ENCODE measurements at places on chromosomes 6 and 20.

- no peak for DNase-seq
These were observed 52.3 kb downstream of the PLEKHG1 start for GRCh38 chr6:150651808-150652470.

DNA sequence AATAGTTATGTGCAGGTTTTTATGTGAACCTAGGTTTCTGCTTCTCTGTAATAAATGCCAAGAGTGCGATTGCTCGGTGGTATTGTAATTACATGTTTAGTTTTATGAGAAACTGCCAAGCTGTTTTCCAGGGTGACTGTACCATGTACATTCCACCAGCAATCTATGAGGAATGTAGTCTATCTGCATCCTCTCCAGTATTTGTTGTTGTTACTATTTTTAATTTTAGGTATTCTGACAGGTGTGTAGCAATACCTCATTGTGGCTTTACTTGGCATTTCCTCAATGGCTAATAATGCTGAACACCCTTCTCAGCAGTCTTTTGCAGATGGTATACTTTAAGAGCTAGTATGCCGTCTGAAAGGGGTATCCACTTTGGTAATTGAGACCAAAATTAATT lies 142.1 kb downstream of the BMP2 start:
- DNase-seq, result no peak

GRCh38 chr20:64049060-64049877 lies at the start of gene SOX18:
Gene SOX18 (minus strand): TSS chr20:64049639. CDS start chr20:64049516, 123 bp downstream.
- peak; percentile 37 for DNase-seq

DNA sequence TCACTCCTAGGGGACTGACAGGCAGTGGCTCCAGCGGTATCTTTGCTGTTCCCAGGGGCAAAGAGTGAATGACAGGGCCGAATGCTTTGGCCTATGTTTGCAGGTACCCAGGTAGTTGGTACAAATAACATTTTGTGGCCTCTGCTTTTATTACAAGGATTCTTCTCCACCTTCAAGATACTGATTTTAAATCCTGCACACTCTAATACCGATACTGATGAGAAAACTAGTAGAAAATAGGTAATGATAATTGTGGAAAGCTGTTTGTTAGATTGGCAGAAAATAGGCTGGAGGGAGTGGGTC lies 772 bp downstream of the HINT3 start:
- no peak for DNase-seq

- no peak for DNase-seq
These were observed 11.1 kb downstream of the HLA-F start for GRCh38 chr6:29734046-29735018.

- DNase-seq, result no peak
These were observed 293.5 kb downstream of the ARHGAP18 start for GRCh38 chr6:129416337-129416990.

- no peak for DNase-seq
These were observed 9.6 kb upstream of the PKIG start for GRCh38 chr20:44572551-44573500.

DNA sequence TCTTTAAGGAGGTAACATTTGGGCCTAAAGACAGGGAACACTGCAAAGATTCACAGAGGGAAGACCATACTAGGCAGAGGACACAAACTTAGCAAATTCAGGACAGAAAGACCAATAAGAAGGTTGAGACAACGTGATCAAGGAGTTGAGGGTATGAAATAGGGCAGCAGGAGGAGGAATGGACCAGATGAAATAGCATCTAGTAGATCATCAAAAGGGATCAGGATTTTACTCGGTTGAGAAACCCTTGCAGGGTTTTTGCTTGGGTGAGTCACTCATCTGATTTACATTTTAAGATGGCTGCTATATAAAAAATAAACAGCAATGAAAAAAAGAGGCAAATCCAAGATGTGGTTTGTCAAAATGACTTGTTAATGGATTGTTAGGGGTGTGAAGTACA lies 4.7 kb downstream of the BCLAF1 start:
- DNase-seq, result no peak

GRCh38 chr20:54479138-54479906 lies 3.9 kb downstream of the DOK5 start:
- no peak for DNase-seq

DNA sequence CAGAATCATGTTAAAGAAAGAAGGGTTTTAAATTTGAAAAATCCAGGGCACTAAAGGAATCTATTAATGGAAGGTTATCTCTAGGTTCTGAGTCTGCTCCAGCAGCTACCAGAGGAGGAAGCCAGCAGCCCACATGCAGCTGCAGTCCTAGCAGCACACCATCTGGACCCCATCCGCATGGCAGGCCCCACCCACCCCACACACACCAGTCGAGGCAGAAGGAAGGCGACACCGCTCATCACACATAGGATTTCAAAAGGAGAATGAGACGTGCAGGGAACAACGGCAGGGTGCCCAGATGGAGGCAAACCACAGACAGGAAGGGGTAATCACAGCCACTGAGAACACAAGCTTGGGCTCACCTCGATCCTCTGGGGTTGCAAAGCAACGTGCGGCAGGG lies 78.9 kb downstream of the GINS1 start:
- no peak for DNase-seq

- DNase-seq, result no peak
These were observed 60.5 kb upstream of the PRDM1 start for GRCh38 chr6:106025655-106026054.

DNA sequence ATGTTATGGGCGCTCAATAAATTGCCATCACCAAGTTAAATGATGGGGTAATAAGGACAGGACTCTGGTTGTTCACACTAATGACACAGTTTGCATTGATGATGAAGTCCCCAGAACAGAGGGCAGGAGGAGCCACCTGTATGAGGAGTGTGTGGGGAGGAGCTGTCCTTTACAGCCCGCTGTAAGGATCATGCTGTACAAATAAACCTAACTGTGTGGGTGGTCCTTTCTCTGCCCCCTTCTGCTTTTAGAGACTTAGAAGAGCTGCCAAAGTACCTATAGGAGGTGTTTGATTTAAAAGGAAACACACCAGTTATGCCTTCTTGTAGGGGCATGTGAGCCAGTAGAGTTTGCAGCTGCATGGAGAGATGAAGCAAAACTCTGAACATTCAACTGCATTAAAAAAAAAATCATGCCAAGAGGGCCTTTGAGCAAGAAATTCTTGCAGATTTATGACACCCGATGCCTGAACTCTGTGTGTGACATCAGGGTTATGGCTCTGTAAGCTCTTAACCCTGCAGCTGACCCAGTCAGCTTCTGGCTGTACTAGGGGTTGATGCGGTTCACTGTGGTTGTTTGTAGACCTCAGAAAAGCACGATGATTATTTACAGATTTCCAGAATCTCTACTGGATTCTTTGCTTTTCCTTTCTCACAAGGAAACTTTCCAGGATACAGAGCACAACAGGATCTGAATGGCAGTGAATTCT lies 67.4 kb downstream of the UST start:
- no peak for DNase-seq

DNA sequence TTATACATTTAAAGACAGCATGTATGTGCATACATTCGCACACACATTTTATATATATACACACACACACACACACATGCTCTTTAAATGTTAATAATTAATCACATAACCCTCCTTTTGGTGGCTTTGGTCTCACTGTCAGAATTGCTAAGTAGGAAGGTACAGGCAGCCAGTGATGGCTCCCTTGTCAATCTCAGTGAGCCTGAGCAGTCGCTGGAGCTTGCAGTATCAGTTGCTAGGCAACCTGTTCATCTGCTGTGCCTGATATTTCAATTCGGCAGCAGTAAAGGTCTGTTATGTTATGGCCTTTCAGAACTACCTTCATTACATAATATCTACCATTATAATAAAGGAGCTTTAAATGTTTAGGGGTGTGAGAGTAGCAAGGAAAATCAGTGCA lies 374.3 kb downstream of the LMBRD1 start:
- DNase-seq, result no peak

DNA sequence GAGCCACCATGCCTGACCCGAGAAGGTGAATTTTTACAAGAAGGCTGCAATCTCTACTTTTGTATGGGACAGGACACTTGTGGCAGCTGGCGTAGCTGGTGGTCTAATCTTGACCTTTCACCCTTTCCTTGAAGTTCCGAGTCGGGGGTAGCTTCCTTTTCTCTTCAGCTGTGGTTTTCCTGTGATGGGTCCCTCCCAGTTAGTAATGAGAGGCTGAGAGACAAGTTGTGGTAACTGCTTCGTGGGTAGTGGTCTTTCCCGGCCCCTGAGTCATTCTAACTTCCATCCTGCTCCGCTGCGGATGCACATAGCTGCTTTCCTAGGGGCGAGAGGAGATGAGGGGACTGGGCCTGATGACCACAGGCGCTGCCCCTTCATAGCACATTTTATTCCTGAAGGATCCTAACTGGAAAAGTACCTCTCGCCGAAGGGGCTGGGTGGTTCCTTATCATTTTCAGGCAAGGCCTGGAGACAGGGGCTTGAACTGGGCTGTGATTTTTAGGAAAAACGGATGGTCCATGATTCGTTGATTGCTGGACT lies 3.1 kb downstream of the SYNJ2 start:
- DNase-seq, result no peak

DNA sequence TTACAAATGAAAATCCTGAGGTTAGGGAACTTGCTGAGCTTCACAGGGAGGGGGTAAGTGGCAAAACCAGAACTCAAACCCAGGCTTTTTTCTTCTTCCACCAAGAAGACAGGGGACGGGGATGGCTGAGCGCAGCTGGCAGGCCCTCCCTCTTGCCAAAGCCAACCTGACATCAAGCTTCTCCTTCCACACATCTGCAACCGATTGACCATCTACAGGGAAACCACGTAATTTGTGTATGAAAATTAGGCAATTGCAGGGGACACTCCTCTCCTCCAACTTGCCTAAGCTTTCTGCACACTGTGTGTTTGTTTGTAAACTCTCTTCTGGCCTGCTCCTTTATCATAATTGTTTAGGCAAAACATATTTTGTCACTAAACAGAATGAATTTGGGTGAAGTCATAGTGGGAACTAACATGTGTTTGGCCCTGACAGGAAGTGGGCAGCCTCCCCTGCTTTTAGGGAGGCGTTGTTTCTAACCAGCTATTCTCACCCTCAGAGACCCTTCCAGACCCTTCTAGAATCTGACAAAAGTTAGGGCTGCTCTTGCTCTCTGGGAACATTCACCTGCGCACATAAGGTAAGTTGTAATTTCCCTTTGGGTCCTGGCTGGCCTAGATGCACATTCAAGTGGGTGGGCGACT lies 18.9 kb downstream of the ZNF831 start:
- DNase-seq, result no peak

GRCh38 chr6:32625137-32625536 lies 12.1 kb upstream of the HLA-DQA1 start:
- DNase-seq, result no peak

DNA sequence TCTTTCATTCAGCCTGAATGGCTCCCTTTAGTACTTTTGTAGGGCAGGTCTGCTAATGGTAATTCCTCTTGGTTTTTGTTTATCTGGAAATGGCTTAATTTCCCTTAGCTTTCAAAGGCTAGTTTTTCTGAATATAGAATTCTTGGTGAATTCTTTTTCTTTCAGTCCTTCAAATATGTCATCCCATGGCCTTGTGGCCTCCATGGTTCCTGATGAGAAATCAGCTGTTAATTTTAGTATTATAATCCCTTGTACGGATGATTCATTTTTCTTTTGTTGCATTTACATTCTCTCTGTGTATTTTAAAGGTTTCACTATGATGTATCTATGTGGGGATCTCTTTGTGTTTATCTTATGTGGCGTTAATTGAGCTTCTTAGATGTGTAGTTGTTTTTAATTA lies 179.6 kb upstream of the ARG1 start:
- no peak for DNase-seq

DNA sequence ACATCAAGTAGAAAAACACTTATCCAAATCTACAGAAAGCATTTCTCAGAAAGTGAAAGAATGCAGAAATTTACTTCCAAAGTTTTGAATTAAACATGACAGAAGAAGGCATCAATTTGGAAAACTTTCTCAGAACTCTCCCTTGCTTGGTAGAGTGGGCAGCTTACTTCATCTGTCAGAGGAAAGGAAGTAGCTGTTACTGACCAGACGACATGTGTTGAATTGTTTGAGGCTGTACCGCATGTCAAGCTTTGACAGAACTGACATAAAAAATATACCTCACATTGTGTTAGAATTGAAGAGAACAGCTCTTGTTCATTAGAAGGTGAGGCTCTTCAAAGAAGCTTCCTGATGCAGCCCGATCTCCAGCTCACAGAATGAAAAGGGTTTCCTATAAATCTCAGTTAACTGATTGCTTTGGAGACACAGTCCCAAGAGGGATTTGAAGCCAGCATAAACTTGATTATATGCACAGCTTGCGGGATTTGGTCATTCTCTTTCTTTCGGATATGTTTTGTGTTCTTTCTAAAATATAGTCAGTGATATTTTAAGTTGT lies 190.7 kb downstream of the PLCB1 start:
- DNase-seq, result no peak

GRCh38 chr20:37669062-37669772 lies 24.6 kb upstream of the CTNNBL1 start:
- DNase-seq, result peak; percentile 4

DNA sequence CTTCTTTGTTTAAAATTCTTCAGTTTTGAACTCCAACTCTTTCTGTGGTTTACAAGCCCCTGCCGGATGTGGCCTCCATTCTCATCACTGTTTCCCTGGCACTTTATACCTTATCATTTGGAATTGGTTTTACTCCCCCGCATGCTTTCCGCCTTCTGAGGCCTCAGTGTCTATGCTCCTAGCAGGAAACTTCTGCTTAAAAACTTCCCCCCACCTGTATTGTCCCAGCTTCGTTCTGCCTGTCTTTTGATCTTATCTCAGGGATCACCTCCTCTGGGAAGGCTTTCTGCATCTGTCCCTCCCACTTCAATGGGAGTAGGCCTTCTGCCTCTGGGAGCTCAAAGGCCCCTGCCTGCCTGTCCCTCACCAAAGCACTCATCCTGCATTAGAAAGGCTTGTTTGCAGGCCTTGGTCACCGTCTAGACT lies 3.4 kb upstream of the ANGPT4 start:
- DNase-seq, result no peak

DNA sequence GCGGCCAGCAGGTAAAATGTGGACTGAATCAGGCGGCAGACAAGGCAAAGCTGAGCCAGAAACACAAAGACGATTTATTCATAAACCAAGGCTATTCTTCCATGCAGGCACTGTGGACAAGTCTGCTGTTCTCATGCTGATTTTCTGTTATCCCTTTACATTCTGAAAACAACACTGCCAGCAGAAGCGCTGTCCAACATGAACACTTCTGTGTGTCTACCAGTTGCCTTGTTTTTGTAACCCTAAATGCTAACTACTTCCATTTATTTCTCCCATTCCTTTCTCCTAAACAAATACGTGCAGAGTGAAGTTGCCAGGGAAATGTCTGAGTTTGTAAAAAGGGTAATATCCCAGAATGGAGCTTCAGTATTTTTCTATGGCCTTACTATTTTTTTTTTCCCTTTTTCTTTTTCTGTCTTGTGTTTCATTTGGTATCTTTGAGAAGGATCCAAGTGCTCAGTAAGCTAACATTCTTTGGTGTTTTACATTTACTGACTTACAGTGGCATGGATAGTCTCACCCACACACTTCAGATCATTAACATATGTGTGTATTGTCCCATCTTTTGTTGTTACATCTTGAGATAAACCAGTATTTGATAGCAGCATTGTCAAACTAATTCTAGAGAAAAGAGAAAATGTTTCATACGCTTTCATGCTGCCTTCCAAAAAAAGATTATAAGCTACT lies 1308.9 kb upstream of the MAP3K7 start:
- DNase-seq, result no peak

- no peak for DNase-seq
These were observed 394.6 kb downstream of the ZFAND3 start for GRCh38 chr6:38214159-38214558.

Data from CD4-positive, alpha-beta T cell treated with Interferon alpha-2 for 1 hour (primary cell).